ENCODE measurements at places on chromosomes 2 and 18.

GRCh38 chr2:217790195-217790594 lies 212.6 kb downstream of the TNS1 start:
- peak; percentile 7 for DNase-seq

DNA sequence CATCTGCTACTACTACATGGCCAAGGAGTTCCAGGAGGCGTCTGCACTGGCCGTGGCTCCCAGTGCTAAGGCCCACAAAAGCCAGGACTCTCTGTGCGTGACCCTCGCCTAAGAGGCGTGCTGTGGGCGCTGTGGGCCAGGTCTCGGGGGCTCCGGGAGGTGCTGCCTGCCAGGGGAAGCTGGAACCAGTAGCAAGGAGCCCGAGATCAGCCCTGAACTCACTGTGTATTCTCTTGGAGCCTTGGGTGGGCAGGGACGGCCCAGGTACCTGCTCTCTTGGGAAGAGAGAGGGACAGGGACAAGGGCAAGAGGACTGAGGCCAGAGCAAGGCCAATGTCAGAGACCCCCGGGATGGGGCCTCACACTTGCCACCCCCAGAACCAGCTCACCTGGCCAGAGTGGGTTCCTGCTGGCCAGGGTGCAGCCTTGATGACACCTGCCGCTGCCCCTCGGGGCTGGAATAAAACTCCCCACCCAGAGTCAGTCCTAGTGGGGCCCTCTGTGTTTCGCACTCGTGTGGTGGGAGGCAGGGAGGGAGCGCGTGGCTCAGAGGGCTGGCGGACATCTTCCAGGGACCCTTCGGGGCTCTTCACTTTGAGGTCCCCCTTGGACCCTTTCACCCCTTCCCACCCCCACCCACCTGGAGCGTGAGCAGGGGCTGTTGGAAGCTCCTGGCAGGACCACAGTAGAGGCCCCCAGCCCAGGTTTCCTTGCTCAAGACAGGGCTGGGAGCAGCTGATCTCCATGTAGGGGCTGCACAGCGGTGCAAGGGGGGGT lies 5.7 kb downstream of the GPR35 start:
- DNase-seq = no peak

DNA sequence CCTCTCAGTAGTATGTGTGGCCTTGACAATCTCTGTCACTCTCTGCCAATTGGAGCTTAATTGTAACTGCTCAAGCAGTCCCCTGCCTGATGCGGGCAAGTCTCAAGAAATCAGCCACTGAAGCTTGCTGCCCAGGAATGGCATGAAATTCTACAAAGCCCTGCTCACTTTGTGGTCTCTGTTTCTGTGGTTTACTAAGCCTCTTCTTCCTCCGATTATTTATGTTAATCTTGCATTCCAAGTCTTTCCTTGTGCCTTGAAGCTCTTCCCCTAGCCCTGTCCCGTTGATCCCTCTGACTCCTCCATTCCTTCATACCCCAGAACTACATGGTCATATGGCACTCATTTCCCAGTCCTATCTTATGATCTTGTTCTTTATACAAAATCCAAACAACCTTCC lies 489.3 kb upstream of the CHST9 start:
- no peak for DNase-seq

DNA sequence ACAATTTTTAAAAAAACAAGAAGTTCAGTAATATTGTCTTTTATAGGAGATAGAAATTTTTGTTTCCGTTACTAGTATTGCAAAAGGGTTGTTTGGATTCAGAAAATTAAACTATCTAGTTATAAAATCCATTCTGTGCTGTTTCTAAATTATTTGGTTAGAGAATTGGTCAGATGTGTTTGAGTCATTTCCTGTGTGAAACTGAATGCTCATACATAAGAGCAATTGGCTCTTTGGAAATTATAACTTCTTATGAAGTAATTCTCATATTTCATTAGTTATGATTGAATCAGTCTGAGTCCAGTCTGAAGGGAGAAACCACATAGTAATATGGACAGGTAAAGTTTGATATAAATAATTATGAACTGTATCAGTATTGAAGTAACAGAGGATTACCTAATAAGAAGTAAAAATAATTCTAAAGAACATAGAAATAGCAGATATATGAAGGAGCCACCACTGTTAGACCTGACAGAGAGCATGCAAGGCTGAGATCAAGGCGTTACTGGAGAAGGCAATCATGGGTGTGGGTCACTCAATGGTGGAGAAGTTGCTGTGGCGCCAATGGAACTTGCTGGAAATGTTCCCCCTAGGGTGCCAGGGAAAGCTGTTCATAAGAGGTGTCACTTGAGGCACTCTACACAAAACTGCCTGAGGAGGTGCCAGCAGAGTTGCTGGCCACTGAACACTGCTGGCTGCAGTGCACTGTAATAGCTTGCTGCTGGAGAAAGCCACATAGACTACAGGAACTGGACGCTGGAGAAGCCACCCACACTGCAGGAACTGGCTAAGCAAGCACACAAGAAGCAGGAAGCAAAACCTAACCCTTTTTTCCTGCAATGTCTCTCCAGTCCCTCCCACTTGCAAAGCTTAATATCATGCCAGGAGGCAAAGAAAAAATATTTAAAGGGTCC lies 18.0 kb upstream of the FAP start:
- DNase-seq = no peak

DNA sequence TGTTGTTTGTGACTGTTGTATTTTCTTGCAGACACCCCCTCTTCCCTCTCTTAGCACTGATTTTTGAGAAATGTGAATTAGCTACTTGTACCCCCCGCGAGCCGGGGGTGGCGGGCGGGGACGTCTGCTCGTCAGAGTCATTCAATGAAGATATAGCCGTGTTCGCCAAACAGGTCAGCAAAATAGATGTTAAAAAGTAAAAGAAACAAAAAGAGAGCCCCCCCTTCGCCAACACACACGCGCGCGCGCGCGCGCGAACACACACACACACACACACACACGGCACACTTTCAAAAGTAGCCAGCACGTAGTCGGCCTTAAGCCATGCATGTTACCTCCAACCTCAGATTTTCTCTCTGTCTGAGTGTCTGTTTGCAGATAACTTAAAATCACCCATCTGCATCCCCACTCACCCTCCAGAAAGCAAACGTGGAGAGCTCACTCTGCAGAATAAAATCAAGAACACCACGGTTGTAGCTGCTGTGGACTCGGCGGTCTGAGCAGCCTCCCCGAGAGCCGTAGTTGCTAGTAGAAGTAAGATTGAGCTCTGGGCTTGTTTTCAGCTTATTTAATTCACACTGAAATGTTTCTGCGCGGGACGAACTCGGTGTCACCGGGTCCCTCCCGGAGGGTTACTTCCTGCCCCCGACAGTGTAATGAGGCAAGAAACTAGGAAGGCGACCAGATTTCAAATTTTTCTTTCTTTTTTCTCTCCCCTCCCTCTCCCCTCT lies 5.1 kb downstream of the MEIS1 start:
- DNase-seq = no peak

- DNase-seq = no peak
These were observed 5.0 kb downstream of the COLEC12 start for GRCh38 chr18:495452-495851.

DNA sequence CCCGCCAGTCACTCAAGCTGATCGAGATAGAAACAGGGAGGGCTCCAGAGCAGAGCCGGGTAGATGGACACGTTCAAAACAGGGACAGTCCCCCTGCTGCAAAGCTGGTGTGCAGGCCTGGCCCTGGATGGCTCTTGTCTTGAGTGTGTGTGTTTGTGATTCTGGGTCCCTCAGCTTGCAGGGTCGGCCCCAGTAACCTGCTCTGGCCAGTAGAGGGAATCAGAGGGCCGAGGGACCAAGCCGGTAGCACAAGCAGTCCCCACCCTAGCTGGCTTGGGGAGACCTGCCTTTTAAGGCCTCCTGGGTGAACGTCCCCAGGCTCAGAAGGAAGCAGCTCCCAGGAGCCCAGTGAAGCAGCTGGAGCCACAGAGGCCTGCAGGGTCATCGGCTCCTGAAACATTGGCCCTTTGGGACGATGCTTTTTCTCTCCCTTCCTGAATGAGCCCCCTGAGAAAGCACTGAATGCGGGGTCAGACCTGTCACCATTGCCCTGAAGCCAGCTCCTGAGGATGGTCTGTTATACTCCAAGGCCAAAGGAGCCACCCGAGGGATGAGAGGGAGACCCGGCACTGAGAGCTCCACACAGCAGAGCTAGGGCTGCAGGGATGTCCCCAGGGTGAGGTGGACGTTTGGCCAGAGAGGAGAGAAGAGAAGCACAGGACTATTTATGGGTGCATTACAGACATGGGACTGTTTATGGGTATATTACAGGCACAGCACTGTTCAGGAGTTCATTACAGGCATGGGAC lies 15.4 kb upstream of the MLPH start:
- peak; percentile 48 for DNase-seq

- DNase-seq = peak; percentile 29
These were observed 796 bp downstream of the SPIRE1 start for GRCh38 chr18:12656938-12657683.

GRCh38 chr2:158115202-158115767 lies 13.6 kb downstream of the UPP2 start:
- no peak for DNase-seq

GRCh38 chr2:47293976-47294375 lies 109.0 kb upstream of the MSH2 start:
- no peak for DNase-seq

GRCh38 chr2:152490686-152491455 lies 155.9 kb downstream of the FMNL2 start:
- DNase-seq = no peak

- DNase-seq = no peak
These were observed 280.6 kb downstream of the ZNF407 start for GRCh38 chr18:74878267-74878666.

DNA sequence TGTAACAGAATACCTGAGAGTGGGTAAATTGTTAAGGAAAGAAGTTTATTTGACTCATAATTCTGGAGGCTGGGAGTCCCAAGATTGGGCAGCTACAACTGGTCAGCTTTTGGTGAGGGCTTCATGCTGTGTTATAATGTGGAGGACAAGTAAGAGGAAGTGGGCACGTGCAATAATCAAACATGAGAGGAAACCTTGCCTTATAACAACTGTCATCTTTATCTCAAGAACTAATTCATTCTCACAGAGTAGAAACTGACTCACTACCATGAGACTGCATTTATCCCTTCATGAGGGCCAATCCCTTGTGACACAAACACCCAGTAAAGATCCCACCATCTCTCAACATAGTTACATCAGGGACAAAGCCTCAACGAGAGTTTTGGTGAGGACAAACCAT lies 318.1 kb upstream of the NT5C1B start:
- no peak for DNase-seq

GRCh38 chr18:22063102-22063501 lies 106.3 kb upstream of the GATA6 start:
- no peak for DNase-seq

- DNase-seq = no peak
These were observed 108.1 kb upstream of the SIX3 start for GRCh38 chr2:44833171-44834069.

- DNase-seq = no peak
These were observed 9.4 kb downstream of the C2orf42 start for GRCh38 chr2:70181363-70181956.

GRCh38 chr18:76368976-76369375 lies 126.1 kb downstream of the ZNF516 start:
- DNase-seq = no peak

DNA sequence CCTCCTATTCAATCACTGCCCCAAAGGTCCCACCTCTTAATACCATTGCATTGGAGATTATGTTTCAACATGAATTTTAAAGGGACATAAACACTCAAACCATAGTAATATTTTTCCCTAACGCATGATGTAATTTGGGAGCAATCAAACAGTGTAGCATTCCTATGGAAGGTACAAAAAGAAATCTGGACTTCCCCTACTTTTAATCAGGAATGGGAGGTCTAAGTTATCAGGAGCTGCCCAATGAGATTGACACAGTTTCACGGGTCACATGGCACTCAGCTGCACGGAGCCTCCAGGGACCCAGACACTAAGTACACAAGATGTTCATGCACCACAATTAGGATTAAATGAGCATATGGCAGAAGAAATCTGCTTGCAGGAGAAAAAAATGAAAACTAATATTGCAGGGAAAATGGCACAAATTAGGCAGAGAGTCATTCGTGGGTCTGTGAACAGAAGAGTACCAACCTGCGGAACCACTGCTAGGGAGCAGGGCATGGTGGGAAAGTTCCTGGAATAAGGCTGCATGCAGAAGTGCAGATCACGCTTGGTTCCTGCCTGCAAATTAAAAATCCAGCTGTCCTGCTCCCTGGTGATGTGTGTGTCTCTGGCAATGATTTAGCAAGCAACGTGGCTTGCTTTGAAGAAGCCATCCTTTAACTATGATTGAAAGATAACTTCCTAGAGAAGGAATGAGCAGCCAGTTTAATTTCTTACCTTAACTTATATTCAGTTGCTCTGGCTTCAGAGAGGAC lies 326.6 kb upstream of the ID2 start:
- no peak for DNase-seq

GRCh38 chr2:190093793-190094192 lies 31.3 kb upstream of the MSTN start:
- no peak for DNase-seq

GRCh38 chr2:134416018-134416417 lies 162.1 kb downstream of the MGAT5 start:
- no peak for DNase-seq

DNA sequence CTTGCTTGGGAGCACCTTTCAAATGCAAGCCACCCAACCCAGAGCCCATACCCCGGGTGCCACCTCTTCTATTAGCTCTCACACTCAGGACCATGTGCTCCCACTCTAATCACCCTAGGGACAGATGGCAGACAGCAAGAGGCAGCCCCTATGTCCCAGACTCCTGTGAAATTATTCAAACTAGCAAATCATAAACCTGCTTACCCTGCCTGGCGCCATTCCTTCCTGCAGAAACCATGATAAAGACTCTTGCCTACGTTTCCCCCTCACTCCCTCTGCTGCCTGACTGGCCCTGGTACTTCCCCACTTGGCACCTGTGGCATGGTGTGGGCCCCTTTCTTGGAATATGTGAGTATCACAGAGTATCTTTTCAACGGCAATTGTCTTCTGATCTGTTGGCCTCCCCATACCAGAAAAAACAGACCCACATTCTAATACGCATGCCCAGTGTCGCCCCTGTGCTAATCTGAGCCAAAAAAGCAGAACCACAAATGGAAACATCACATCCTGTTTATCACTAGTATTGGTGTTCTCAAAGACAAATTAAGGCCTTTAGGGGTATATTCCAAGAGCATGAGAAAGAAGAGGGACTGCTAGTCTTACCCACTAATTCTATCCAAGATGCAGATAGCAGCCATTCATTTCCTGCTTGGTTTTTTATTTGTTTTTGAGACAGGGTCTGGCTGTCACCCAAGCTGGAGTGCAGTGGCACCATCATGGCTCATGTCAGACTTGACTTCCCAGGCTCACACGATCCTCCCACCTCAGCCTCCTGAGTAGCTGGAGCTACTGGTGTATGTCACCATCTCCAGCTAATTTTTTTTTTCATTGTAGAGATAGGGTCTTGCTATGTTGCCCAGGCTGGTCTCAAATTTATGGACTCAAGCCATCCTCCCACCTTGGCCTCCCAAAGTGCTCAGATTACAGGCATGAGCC lies 44.1 kb upstream of the TTC39C start:
- DNase-seq = peak; percentile 60

- DNase-seq = no peak
These were observed 239.0 kb downstream of the PHLPP1 start for GRCh38 chr18:62954366-62954765.

All from activated CD4-positive, alpha-beta T cell treated with anti-CD3 and anti-CD28 coated beads, Interleukin-2, amount 50 U/mL, for 48 hours (primary cell).